ENCODE measurements at places on chromosomes 16 and 17. TPM values are rescaled to one million over a fixed set of nuclear protein-coding genes. Genes with fewer than 3 reads are reported as not detected.

The ANKRD40CL gene
- not detected for polyA plus RNA-seq

- DNase-seq, result no peak
Observed at GRCh38 chr16:50297301-50298074, 31.1 kb downstream of the ADCY7 start.

DNA sequence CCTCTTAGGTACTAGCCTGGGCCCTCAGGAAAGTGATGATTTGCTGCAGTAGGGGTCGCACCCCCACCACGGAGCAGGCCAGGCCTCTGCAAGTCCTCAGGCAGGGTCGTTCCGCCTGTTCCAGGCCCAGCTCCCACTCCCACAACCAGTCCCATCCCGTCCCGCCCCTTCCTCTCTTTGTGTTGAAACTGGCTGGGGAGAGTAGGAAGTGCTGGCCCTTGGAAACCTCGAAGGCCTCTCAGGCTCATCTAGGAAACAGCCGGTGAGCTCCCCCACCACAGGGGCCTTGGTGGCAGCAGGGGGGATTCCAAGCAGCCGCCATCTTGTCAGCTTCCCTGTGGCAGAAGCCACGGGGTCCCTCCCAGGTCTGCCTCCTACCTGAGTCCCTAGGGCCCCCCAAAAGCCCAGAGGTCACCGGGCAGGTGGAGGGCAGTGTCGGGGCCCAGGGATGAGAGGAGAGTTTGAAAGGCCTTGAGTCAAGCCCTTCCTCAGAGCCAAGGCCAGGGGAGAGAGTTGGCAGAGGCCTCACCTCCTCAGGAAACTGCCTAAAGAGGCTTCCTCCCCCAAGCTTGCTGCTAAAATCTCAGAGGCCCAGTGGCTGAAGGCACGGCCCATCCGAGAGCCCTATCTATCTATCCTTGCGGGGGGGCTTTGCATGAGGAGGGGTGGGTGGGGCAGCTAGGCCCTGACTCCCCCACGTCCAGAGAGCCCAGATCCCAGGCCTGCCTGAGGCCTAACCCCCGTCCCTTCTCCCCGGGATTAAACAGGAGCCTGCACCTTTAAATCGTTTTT, 22.2 kb downstream of the MMP15 start:
- DNase-seq, result no peak

The COX6A2 gene
- polyA plus RNA-seq, result not detected

DNA sequence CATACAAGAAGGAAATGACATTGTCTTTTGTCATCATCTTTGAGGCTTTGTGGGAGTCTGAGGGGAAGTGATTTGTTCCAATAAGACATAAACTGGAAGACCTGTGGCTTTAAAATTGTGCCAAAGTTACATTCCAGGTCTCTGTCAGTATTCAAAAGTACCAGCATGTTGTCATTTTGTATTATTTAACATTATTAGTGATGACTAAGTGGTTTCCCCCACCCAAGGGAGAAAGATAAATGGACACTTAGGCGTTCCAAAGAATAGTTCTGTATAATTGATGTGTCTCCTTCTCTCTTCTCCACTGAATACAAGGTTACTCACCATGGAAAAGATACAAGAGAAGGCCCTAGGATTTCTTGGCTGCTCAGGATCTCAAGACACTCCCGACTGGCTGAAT, 3.8 kb downstream of the CFAP97D1 start:
- peak; percentile 27 for DNase-seq

The TRPV3 gene
- 0.54 TPM for polyA plus RNA-seq

DNA sequence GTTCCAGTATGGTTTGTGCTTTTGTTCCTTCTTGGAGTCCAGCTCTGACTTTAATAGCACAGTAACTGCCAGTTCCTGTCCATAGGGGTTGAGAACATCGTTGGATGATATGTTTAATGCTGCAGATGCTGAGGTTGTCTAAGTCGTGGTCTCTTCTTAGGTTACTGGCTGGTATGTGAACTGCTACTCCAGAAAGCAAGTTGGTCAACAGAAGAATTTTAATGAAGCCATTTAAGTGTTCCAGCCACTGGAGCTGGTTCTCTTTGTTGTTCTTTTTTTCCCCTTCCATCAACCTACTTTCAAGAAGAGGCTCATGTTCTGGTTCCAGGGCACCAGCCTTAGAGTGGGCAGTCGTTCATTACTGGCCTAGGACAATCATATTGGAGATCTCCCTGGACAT, 140.3 kb upstream of the TBX2 start:
- DNase-seq, result no peak

DNA sequence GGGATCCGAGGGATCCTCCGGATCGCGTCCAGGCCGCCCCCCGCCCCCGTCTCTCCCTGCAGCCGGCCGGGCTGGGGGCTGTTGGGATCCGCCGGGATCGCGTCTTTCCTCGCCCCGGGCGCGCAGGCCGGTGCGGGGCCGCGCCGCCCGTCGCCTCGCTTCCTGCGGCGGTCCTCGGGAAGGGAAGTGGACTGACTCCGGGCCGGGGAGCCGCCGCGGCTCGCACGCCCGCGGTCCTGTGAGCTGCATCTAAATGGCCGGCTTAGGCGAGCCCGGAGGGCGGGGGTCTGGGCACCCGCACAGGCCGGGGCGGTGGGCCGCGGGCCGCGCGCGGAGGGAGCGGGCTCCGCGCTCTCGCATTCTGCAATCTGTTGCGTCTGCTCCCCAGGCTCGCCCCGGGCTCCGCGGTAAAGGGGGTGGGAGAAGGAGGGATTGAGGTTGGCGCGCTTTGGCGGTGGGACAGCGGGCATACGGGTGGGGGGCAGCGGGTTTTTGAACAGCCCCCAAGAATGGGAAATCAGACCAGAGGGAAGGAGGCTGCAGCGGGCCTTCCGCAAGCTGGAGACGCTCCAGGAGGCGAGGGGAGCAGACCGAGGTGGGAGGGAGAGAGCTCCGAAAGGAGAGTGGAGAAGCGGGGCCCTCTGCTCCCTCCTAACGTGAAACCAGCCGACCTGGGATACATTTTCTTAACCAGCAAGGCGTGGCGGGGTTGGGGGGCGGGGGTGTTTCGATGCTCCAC, 2.2 kb downstream of the TMEM132E start:
- no peak for DNase-seq

The KRTAP16-1 gene
- polyA plus RNA-seq, result not detected

GRCh38 chr17:77064598-77064997, 76.2 kb upstream of the SEC14L1 start:
- DNase-seq, result no peak

GRCh38 chr16:47008174-47008573, 34.7 kb upstream of the DNAJA2 start:
- DNase-seq, result no peak

GRCh38 chr17:3750296-3750695, 26.6 kb downstream of the HASPIN start:
- no peak for DNase-seq

GRCh38 chr17:9383826-9384225, 191.8 kb downstream of the STX8 start:
- DNase-seq, result no peak

The XYLT1 gene
- 15.9 TPM for polyA plus RNA-seq

The CD300E gene
- not detected for polyA plus RNA-seq

- peak; percentile 82 for DNase-seq
Observed at GRCh38 chr16:70437017-70437581, 1.8 kb downstream of the ST3GAL2 start.

- DNase-seq, result no peak
Observed at GRCh38 chr17:68794636-68795434, 160.4 kb downstream of the ABCA8 start.

GRCh38 chr17:48453447-48453846, 23.4 kb upstream of the SKAP1 start:
- DNase-seq, result no peak

The GPR179 gene
- not detected for polyA plus RNA-seq

- no peak for DNase-seq
Observed at GRCh38 chr17:18163547-18163946, 20.1 kb upstream of the ALKBH5 start.

DNA sequence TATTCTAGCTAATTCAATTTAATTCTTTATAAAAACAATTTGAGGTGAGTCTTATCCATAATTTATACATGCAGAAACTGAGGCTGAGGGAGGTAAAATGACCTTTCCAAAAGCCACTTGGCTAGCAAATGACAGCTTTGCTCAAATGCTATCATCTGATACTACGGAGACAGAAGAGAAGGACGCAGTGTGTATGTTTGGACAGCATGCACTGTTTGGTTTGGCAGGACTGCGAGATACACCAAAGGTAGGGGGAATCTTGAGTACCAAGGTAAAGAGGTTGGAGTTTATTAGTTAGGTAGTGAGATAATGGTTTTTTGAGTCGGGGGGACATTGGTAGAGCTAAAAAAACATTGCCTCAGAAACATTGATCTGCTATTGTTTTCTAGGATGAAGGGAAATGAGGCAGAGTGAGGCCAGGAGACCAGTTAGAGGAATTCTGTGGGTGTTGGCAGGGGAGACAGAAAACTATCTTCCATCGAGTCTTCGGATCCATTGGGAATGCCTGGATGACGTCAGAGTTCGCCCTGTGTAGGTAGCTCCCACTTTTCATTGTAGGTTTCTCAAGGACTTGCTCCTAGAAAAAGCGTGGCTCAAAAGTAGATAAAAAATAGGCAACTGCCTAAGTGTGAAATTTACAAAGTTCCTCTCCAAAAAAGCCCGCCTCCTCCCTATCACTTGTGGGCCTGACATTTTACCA, 2.5 kb upstream of the HS3ST4 start:
- no peak for DNase-seq

DNA sequence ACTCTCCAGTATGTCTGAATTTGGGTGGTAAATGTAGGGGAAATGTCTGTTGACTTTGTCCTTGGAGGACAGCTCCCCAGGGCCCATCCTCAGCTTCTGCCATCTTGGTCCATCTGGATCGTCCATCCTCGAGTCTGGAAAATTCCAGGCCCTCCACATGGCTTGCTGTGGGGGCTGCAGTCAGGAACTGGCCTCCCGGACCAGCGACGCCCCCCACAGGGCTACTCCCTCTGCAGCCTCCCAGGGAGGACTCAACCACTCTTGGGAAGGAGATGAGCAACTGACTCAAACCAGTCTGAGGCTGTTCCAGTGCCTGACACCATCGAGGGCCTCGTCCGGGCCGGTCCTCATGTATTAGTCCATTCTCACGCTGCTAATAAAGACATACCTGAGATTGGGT, 5.5 kb upstream of the ZG16B start:
- DNase-seq, result no peak

DNA sequence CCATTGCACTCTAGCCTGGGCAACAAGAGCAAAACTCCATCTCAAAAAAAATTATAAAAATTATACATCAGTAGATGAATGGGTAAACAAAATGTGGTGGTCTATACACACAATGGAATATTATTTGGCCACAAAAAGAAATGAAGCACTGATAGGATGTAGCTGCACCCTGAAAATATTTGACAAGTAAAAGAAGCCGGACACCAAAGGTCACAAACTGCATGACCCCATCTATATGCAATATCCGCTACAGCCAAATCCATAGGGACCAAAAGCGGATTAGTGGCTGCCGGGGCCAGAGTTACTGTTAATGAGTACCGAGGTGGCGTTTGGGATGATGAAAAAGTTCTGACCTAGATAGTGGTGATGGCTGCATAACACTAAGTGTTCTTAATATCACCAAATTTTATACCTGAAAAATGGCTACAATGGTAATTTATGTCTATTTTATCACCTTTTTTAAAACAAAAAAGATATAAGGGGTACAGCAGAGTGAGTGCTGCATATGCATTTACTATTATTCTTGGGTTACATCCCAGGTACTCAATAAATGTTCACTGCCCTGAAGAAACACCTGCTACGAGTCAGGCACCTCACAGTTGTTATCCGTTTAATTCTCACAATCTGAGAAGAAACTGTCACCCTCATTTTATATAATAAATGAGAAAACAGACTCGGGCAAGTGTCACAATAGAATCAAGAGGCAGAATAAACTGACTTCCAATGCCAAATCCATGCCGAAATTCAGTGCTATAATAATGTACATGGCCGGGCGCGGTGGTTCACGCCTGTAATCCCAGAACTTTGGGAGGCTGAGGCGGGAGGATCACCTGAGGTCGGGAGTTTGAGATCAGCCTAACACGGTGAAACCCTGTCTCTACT, 807 bp upstream of the HBQ1 start:
- DNase-seq, result no peak

The FBXO39 gene
- polyA plus RNA-seq, result 0.07 TPM

DNA sequence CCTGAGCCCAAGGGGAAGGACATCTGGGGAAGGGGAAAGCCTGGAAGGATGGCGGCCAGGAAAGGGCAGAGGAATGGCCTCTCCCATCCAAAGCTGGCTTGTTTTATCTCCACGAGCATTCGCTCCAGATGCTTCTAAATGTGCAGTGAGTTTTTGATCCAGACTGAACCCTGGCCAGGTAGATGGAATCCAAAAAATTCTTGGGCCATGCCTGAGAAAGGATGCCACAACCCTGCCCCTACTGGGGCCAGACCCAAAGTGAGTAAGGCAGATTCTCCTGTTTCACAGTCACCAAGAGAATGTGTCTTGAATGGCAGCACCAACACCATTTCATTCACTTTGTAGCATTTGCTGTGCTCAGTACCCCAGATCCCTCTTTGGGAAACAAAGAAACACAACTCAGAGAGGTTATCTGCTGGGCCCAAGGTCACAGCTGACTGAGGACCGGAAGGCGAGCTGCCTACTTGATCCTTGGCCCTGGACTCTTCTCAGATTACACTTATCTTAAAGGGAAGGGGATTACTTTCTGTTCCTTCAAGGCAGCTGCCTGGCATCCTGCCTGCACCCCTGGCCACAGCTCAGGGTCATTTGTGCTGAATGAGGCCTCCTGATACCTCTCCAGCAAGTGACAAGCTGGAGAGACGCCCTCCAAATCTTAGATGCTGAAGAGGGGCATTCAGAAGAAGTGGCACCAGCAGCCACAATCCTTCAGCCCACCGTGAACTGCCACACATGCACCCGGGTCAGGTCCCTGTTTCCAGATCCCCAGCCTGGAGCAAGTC, 3.6 kb downstream of the LRRC75A start:
- no peak for DNase-seq

GRCh38 chr16:30996324-30996984, 11.4 kb downstream of the HSD3B7 start:
- no peak for DNase-seq

The DHRS7C gene
- polyA plus RNA-seq, result not detected

DNA sequence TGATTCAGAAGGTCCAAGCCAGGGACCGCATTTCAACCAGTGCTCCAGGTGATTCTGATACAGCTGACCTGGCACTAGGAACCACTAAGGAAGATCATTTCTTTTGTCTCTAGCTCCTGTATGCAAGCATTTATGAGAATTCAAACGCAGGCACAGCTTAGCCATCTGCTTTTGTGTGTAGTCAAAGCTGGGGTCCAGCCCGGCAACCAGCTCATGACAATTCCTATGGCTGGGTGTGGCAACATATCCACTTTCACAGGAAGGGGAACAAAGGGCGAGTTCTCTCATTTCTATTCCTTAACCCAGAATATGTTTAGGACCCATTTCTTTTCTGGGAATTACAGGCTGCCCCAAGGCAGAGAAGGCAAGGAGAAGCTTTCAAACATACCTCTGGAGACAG, 27.3 kb upstream of the COG7 start:
- no peak for DNase-seq
